ENCODE measurements at places on chromosomes 12 and 14. TPM values are rescaled to one million over a fixed set of nuclear protein-coding genes. Genes with fewer than 3 reads are reported as not detected.
A peak's percentile ranks its signal among the peaks of the same experiment; 100 is the strongest.

DNA sequence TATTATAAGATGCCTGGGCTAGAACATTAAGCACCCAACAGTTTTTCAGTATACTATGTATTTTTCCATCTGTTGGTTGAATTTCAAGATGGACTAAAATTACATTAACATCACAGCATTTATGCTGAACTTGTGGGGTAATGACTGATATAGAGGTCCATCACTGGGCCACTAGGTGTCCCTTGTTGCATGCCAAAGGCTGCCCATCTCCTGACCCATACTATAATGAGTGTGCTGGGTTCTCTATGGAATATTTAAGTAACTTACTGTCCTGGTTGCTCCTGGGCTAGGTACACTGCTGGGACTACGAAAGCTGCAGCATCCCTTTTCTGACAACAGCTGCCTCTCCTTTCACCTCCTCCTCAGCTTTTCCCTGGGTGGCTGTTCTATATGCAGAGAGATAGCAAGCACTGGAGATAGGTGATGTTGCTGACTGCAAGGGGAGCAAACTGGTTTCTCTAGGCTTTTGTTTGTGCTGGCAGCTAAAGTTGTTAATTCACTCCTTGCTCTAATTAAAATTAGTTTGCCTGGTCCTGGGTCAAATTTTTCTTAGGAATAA, 138.6 kb upstream of the TRHDE start:
- no peak overlapping the region for H3K4me3 ChIP-seq
- no peak for DNase-seq
- no peaks in the 10 kb centered on the region for H3K4me1 ChIP-seq
- H3K27ac ChIP-seq, result no peak overlapping the region
- no peaks in the 10 kb centered on the region for H3K27me3 ChIP-seq

DNA sequence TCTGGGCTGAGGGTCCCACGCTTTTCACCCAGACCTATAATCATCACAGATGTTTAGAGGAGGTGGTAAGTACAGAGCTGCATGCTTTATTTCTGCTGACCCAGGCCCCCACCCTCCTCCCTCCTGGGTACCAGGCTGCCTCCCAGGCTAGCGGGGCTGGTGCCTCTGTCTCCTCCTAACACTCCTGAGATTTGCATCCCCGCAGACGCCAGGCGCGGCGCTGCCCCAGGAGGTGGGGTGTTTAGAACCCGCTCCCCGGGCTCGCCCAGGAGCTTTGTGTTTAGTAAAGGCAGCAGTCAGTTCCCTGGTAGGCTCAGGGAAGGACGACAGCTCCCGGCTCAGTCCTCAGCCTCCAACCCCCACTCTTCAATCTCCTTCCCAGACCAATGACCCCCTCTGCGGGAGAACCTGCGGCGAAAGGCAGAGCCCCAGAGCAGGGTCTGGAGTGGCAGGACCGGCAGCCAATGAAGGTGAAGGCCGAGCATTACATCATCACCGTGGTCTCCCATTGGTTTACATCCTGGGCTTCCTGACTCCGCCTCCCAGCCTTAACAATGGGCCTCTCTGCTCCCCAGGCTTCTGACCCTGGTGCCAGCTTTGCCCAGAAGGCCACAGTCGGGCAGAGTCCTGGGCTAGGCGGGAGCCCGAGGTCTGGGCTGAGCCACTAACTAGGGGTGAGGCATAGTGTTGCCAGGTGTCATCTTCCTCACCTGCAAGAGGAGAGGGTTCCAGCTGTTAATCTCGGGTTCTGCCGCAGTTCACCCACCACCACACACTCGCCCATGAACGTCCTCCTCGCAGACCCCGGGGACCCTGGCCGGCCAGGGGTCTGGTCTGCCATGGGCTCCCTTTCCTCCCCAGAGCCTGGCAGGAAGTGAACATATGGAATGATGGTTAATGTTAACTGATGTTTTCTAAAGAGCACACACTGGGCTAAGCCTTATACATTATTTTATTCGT, 57.5 kb downstream of the CALM1 start:
- no peak overlapping the region for H3K4me3 ChIP-seq
- H3K36me3 ChIP-seq, result no peaks in the 10 kb centered on the region
- H3K4me1 ChIP-seq, result no peaks in the 10 kb centered on the region

DNA sequence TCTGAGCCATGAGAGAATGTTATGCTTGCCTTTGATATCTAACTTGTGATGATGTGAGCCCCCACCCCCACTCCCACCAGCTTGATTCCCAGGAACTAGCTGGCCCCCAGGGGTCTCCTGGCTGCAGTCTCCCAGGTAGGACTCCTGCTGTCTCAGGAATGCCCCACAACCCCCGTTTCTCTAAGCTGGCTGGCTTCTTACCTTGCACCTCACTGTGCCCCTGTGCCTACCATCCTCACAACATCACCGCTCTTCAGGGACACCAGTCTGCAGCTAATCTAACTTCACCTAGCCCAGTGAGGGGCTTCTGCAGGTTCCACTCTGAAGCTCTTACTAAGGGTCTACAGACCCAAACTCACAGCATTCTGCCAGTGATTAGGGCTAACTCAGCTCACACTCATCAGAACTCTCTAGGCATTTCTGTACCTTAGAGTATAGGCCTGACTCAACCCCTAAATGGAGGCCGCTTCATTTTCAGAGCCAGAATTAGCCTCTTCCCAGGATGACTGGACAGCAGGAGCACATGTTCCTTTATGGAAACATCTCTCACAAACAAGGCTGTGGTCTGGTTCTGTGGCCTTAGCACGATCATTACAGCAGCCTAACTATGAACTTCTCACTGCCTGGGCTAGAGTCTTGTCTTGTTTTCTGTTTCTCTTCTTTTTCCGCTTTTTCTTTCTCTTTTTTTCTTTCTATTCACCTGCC, 72.8 kb upstream of the IFNG-AS1 start:
- H3K36me3 ChIP-seq, result no peaks in the 10 kb centered on the region
- no peak overlapping the region for H3K4me3 ChIP-seq
- no peaks in the 10 kb centered on the region for H3K27me3 ChIP-seq
- no peak for DNase-seq
- no peak overlapping the region for H3K27ac ChIP-seq

DNA sequence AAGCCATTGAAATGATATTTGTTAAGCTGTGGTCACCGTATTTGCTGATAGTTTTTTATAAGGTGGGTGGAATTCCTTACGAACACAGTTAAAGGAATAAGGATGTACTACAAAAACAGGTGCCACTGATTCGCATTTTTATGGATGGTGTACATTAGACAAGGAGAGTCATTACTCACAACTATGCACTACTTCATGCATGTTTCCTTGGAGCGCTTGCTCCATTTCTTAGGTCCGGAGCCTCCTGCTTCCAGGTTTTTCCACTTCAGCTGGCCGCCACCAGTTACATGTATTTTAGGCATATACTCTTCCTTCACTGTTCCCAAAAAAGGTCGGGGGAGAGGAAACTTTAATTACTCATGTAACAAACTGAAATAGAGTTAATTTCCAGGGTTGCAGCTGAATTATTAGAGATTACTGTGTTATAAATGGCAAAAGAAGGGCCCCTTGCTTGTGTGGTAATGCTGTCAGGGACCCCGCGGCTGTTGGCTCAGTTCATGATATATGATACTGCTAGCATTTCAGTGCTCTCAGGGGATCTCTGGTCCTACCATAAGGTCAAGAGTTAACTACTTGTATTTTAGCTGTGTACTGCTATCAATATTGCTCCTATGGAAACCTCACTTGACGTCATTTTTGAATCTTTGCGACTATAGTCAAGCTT, 454.7 kb downstream of the NPAS3 start:
- H3K4me3 ChIP-seq, result no peak overlapping the region
- no peak overlapping the region for H3K27ac ChIP-seq
- DNase-seq, result no peak
- no peaks in the 10 kb centered on the region for H3K4me1 ChIP-seq

GRCh38 chr12:1929985-1930802, 11.7 kb upstream of the CACNA2D4 start:
- no peaks in the 10 kb centered on the region for H3K36me3 ChIP-seq
- no peak overlapping the region for H3K27ac ChIP-seq
- no peak for DNase-seq
- no peak overlapping the region for H3K4me3 ChIP-seq
- H3K27me3 ChIP-seq, result no peaks in the 10 kb centered on the region

- H3K36me3 ChIP-seq, result no peaks in the 10 kb centered on the region
- H3K4me3 ChIP-seq, result no peak overlapping the region
- no peaks in the 10 kb centered on the region for H3K27me3 ChIP-seq
- no peak overlapping the region for H3K27ac ChIP-seq
- DNase-seq, result no peak
Measured at GRCh38 chr12:110366321-110367142, 37.0 kb downstream of the ANAPC7 start.

GRCh38 chr12:65287426-65287825, 8.9 kb downstream of the MSRB3 start:
- H3K4me3 ChIP-seq, result no peak overlapping the region
- no peak for DNase-seq
- H3K27me3 ChIP-seq, result no peaks in the 10 kb centered on the region

- DNase-seq, result no peak
- peaks cover 61% of the 10 kb centered on the region for H3K4me1 ChIP-seq
- no peaks in the 10 kb centered on the region for H3K27me3 ChIP-seq
- no peak overlapping the region for H3K27ac ChIP-seq
- H3K4me3 ChIP-seq, result no peak overlapping the region
- no peaks in the 10 kb centered on the region for H3K36me3 ChIP-seq
Measured at GRCh38 chr12:76782526-76782925, 18.6 kb downstream of the ZDHHC17 start.

GRCh38 chr14:25108959-25109358, 59.0 kb upstream of the STXBP6 start:
- no peak for DNase-seq
- no peaks in the 10 kb centered on the region for H3K27me3 ChIP-seq
- no peak overlapping the region for H3K4me3 ChIP-seq
- no peaks in the 10 kb centered on the region for H3K36me3 ChIP-seq

DNA sequence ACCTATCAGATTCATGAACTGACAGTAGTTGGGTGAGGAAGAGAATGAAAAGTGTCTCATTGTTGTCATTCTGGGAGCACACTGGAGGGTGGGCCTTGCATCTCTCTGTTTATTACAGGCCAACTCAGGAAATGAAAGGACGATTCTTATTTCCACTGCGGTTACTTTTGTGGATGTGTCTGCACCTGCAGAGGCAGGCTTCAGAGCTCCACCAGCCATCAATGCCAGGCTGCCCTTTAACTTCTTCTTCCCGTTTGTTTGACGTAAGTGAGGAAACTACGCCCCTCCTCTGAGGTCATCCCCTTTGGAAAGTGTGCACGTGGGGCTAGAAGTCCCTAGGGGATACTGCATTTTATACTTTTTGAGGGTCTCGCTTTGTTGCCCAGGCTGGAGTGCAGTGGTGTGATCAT, 33.7 kb downstream of the TCTN1 start:
- H3K27ac ChIP-seq, result no peak overlapping the region
- peaks cover 39% of the 10 kb centered on the region for H3K36me3 ChIP-seq
- no peaks in the 10 kb centered on the region for H3K4me1 ChIP-seq
- H3K27me3 ChIP-seq, result no peaks in the 10 kb centered on the region
- H3K4me3 ChIP-seq, result no peak overlapping the region

DNA sequence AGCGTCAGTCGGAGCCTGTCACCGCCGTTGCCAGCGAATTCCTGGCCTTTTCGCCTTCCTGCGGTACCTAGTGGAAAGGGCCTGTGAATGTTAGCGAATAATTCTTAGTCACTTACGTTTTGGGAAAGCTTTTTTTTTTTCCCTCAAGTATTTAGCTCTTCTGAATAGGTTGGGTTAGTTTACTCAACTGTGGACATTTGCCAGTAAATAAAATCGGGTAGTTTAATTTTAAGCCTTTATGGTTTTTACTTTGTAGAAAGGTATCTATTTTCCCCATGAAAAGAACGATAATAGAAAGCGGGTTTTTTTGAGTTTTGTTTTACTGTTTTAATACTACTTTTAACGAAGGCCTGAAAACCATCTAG, 1.7 kb downstream of the YY1 start:
- H3K4me3 ChIP-seq, result peak overlapping the region; percentile 84
- DNase-seq, result no peak
- H3K27me3 ChIP-seq, result no peaks in the 10 kb centered on the region

GRCh38 chr12:60487284-60487683, 891.5 kb downstream of the SLC16A7 start:
- no peaks in the 10 kb centered on the region for H3K36me3 ChIP-seq
- no peaks in the 10 kb centered on the region for H3K27me3 ChIP-seq
- no peaks in the 10 kb centered on the region for H3K4me1 ChIP-seq
- no peak overlapping the region for H3K4me3 ChIP-seq

GRCh38 chr12:6125310-6125608, 789 bp upstream of the VWF start:
- H3K4me1 ChIP-seq, result no peaks in the 10 kb centered on the region
- H3K36me3 ChIP-seq, result no peaks in the 10 kb centered on the region
- no peak for DNase-seq
- no peak overlapping the region for H3K4me3 ChIP-seq
- H3K27ac ChIP-seq, result no peak overlapping the region

GRCh38 chr12:124381456-124382296, 86.8 kb downstream of the RFLNA start:
- no peaks in the 10 kb centered on the region for H3K27me3 ChIP-seq
- peak overlapping the region; percentile 3 for H3K4me3 ChIP-seq
- H3K27ac ChIP-seq, result peak overlapping the region; percentile 84
- DNase-seq, result no peak

DNA sequence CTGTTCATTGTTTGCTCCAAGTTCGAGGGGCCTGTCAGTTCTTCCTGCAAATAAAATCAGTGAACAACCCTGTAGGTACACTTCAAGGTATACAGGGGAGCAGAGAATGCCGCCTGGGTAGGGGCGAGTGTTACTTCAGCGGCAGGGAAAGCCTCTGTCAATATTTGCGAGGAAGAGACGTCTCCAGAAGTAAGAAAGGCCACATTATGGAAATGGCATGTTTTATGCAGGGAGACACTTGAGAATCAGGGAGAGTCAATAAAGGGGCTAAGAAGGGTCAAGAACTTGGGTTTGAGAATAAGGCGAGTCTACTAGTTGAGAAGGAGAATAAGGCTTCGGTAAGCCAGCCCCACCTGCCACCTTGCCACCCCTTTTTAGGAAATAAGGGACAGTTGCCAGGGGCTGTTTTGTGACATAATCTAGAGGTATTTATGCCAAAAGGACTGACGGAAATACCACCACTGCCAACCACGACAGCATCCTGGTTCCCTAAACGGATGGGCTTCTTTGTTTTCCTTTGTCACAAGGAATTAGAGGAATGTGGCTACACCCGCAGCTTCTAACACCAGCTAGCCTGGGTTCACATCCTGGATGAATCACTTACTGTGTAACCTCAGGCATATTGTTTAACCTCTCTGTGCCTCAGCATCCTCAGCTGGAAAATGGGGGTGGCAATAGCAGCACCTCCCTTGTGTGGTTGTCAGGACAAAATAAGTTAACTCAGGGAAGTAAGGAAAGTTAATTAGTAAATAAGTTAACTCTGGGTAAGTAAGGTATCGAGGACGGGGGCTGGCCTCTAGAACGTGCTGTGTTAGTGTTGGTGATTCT, 67.7 kb downstream of the EID3 start:
- no peak for DNase-seq
- H3K4me3 ChIP-seq, result no peak overlapping the region
- no peak overlapping the region for H3K27ac ChIP-seq
- H3K36me3 ChIP-seq, result no peaks in the 10 kb centered on the region

The PRKD1 gene
- total RNA-seq, result 11.8 TPM

The RTL1 gene
- total RNA-seq, result not detected

The CABP1 gene
- 0.49 TPM for total RNA-seq

The SOAT2 gene
- 0.74 TPM for total RNA-seq

The SCN8A gene
- total RNA-seq, result 3.7 TPM

All from vagina (tissue), 2 donors.